Peyer's patch (tissue), 4 donors: ENCODE measurements at places on chromosomes 12 and 14.

DNA sequence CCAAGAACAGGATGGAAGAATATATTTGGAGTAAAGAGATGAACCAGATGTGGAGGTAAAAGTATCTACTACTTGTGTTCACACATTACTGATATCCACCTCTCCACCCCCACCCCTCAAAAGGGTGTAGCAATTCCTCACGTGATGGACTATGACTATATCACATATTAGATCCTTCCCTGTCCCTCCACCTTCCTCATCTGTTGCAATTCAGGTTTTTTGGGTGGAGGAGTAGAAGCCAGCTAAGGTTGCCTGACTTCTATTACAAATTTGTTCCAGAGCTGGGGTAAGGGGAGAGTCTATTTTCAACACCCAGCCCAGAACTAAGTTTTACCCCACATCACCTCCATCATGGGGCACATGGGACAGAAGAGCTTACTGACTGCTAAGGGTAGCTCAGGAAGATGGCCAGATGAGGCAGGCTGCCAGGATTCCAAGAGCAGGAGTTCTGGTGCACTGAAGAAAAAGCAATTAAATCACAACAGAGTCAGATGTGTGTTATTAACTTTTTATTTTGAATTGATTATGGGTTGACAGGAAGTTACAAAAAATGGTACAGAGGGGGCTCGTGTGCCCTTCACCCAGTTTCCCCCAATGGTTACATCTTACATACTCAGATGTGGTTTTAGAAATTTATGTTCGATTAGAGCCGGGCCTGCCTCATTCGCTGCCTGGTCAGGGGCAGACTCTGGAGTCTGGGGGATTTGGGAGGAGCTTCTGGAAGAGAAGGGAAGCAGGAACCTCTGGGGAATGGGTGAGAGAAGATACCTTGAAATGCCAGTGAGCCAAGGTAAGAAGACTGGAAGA, 2.1 kb downstream of the RNASE13 start:
- no peak for DNase-seq

- DNase-seq, result no peak
Measured at GRCh38 chr14:50398189-50398580, 1.5 kb upstream of the CDKL1 start.

- DNase-seq, result no peak
Measured at GRCh38 chr12:76720068-76720467, 43.8 kb upstream of the ZDHHC17 start.

DNA sequence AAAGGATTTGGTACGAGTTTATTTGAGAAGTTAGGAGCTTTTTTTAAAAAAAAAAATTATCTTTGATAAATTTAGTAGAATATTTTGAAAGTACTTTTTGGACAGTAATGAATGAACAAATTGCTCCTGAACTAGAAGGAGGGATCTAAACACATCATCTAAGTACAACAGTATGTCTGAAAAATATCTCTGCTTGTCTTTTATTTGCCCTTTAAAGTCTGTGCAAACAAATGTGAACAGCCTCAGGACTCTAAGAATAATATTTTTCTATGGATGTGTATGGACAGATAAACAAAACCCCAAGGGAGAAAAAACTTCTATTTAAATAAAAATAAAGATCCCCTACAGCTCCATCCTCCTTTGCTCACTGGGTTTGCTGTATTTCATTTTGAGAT, 19.5 kb downstream of the FBXL14 start:
- DNase-seq, result no peak

DNA sequence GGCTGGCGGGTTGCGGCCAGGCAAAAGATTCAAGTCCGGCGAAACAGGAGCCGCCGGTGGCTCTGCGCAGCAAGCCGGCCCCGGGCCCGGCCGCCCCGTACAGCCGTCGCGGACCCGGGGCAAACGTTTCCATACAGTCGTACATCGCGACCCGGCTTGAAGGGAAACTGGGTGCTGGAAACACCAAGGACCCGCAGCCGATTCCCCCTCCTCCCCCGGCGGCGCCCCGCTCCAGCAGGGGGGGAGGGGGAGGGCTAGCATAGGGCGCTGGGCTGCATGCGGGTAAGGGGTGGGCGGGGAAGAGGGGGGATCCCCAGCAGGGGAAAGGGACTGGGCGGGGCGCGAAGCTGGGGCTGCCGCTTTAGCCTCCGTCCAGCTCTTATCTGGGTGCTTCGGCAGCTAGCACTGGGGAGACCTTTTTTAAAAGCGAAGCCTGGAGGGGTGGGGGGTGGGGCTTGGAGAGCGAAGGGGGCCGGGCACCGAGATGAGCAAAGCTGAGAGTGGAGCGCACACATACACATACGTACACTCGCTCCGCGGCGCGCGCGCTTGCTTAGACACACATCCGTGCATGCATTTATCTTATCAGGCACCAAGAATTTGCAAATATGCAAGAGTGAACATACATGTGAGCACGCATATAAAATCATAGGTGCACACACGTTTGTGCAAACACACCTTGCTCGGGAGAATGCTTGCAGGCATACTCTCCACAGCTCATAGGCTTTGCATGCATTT, 11.9 kb downstream of the RARG start:
- DNase-seq, result peak; percentile 93

GRCh38 chr12:3315201-3315661, 175.8 kb upstream of the PRMT8 start:
- peak; percentile 19 for DNase-seq

GRCh38 chr14:48963231-48963790, 622.9 kb downstream of the RPS29 start:
- peak; percentile 48 for DNase-seq

- DNase-seq, result no peak
Measured at GRCh38 chr12:32891956-32892355, 4.6 kb downstream of the PKP2 start.

- DNase-seq, result no peak
Measured at GRCh38 chr14:30355431-30355913, 203.5 kb upstream of the G2E3 start.

DNA sequence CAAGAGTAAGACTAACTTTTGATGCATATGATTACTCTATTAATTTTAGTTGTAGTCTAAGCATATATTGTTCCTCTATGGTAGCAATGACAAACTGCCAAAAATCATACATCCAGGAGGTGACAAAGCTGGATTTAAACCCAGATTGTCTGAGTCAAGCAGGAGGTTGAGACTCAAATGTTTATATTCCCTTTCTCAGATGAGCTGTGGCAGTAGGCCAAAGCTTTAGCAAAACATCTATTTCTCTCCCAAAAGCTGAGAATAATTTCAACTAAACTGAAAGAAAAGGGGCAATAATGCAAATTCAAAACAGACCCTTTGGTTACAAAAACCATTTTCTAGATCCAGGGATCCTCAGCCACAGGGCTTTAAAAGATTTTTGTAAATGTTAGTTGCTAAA, 173.6 kb downstream of the SEC23A start:
- no peak for DNase-seq

- no peak for DNase-seq
Measured at GRCh38 chr14:58292187-58292586, 6.2 kb upstream of the ARID4A start.

DNA sequence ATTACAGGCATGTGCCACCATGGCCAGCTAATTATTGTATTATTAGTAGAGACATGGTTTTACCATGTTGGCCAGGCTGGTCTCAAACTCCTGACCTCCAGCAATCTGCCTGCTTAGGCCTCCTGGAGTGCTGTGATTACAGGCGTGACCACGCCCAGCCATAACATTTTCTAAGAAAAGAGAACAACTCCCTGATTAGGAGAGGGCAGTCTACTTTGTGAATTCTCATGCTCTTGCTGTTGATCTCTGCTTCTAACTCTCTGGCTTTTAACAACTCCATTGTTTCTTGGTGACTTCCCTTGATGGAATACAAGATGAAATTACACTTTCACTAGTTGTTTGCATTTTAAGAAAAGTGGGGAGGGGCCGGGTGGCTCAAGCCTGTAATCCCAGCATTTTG, 33.6 kb downstream of the SSH1 start:
- no peak for DNase-seq

DNA sequence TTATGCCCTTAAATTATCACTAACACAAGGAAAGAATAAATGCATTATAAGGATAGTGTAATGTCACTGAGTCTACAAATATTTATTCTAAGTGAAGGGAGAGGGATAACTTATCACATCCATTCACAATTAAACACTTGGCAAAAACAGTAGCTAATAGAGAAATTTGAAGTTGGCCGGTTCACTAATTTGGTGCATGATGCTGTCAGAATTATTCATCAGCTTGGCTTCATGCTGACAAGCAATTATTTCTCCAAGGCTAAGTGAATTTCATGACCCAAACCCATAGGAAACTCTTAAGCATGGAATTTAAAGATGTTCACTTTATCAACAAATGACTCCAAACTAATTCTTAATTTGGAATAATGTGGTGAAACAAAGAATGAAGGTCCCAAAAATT, 25.0 kb upstream of the NR1H4 start:
- no peak for DNase-seq

- DNase-seq, result no peak
Measured at GRCh38 chr14:54818201-54819133, 84.2 kb downstream of the GCH1 start.

- DNase-seq, result no peak
Measured at GRCh38 chr14:29851397-29851796, 76.2 kb downstream of the PRKD1 start.

DNA sequence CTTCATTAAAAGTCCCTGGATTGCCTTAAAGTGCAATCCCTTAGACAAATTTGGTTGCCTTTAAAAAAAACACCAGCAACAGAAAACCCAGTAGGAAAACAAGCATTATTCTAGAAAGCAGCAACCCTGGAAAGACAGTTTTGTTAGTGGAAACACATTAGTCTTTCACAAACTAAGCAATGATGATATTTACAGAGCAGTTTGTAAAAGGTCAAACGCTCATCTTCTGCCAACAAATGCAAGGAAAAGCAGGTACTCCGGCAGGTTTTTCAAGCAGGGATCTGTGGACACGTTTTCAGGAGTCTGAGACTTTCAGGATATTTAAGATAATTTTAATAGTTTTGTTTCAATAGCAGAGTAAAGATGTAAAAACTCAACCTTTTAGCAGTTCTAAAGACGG, 202.2 kb downstream of the EXOC5 start:
- DNase-seq, result no peak

DNA sequence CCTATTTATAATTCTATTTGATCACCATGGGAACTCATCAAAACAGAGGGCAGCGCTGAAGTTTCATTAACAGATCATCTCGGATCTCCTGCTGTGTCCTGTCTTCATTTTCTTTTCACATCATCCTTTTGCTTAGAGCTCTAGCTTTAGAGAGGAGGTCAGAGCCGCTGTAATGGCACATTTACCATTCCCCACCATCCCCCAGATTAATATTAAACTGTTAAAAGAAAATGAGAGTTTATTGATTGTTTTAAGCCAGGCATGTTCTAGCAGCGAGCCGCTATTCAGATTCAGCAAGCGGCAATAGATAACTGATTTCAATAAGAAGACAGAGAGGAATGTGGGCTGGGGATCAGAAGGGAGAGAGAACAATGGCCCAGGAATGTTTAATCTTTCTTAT, 308.8 kb downstream of the EGLN3 start:
- DNase-seq, result no peak
